M059J (cell line): ENCODE measurements at places on chromosomes 12 and 14. TPM values are rescaled to one million over a fixed set of nuclear protein-coding genes. Genes with fewer than 3 reads are reported as not detected.

CD163L1 gene
- 5.8 and 9.7 TPM in 2 replicates for total RNA-seq

DNA sequence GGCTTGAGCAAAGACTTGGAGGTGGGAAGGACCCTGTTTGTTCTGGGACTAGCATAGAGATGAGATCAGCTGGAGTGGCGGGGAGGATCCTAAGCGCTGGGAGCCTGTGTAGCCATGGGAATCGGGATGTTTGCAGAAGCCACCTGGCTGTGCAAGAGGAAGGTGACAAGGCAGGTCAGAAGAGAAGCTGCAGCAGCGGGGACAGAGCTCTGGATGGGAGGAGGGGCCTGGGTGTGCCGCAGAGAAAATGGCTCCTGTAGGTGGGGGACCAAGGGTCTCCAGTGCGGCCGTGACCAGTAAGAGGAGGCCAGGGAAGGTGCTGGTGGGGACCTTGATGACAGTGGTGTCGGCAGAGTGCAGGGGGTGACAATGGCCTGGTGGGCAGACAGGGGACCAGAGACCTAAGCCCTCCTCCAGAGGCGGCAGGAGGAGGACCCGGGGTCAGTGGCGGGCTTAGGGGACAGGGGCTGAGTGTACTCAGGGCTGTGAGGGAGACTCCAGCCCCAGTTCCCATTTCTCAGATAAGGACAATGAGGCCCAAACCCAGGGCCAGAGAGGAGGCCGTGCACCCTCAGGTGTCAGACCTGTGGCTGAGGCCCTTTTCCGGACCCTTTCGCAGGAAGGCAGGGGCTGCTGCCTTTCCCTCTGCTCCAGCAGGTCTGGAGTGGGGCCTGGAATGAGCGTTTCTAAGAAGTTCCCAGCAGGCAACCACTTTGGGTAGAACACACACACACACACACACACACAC lies 206.6 kb upstream of the RTL1 start:
- DNase-seq, result no peak

DNA sequence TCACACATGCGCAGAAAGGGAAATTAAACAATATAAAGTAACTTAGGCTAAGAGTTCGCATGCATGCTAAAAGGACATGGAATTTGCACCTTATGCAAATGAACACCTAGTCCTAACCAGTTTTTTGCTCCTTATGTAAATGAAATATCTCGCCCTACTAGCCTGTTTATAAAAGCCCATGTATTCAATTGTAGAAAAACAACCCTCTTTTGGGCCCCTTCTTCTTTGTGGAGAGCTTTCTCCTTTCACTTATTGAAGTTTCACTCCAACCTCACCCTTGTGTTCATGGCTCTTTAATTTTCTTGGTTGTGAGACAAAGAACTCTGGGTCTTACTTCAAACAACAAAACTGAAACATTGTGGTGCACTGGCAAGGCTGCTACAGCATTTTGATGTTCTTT lies 333.4 kb upstream of the ATXN7L3B start:
- no peak for DNase-seq

- DNase-seq, result peak; percentile 80
These were observed 225.4 kb downstream of the BTG1 start for GRCh38 chr12:91920276-91920675.

- no peak for DNase-seq
These were observed 273.1 kb downstream of the DIO2 start for GRCh38 chr14:79938185-79938584.

RFLNA gene
- 2.4 and 3.8 TPM in 2 replicates for total RNA-seq

GRCh38 chr14:61927520-61927919 lies 165.3 kb downstream of the SNAPC1 start:
- peak; percentile 79 for DNase-seq

LTBR gene
- total RNA-seq, result 0.34 and 0.49 TPM in 2 replicates

DNA sequence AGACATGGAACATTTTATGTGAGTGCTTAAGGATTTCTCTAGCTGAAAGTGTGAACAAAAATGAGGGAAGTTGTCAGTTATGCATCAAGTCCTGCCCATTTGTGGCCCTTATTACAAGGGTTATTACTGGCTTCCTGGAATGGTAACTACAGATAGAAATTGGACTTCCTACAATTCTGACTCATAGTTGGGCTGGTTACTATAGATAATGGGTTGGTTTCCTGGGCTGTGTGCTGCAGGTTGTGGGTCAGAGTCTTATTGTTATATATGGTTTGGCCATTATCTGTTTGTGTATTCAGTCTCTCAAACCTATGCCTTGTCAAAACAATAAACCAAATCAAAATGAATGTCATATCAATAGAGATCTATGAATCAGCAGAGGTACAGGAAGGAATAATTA lies 313.7 kb downstream of the ADAMTS20 start:
- DNase-seq, result peak; percentile 1

DNA sequence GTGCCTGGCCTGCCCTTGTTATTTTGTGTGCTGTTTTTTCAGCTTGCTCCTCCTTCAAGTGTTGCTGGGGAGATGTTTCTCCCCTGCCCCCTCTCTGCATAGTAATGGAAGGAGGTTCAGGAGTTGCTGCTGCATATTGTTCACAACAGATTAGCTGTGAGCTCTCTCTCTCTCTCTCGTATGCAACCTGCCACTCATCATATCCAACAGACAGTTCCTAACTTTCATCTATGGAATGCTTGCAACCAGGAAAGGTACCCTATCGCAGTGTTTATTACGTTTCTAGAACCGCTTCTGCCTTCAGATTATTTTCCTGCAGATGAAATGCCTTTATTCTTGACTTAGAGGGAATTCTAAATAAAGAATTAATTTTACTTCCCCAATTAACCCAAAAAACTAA lies 372.9 kb downstream of the RMST start:
- DNase-seq, result no peak

DNA sequence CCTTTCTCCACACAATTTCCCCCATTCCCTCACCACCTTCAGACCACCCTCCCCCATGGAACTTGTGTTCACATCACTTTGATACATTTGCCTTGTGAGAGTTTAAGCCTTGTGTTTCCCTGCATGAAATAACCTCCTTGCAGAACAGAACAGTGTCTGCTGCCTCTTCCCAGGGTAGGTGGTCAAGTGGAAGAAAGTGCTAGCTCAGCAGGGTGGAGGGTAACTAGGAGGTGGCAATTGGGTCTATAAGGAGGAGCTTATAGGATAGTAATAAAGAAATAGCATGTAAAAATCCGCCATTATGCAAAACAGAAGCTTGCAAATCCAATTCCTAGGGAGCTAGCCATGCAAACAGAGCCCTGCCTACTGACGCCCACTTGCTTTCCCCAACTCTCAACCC lies 13.9 kb upstream of the KRT8 start:
- no peak for DNase-seq

- no peak for DNase-seq
These were observed 785 bp upstream of the LHX5 start for GRCh38 chr12:113472191-113473121.
